Fibroblast of skin of right quadriceps (primary cell): ENCODE measurements at places on chromosomes 7 and 10.
A peak's percentile ranks its signal among the peaks of the same experiment; 100 is the strongest.

- no peak for DNase-seq
Observed at GRCh38 chr10:114649217-114649903, 8.7 kb downstream of the ABLIM1 start.

- no peak for DNase-seq
Observed at GRCh38 chr7:148791546-148791945, 92.5 kb downstream of the EZH2 start.

DNA sequence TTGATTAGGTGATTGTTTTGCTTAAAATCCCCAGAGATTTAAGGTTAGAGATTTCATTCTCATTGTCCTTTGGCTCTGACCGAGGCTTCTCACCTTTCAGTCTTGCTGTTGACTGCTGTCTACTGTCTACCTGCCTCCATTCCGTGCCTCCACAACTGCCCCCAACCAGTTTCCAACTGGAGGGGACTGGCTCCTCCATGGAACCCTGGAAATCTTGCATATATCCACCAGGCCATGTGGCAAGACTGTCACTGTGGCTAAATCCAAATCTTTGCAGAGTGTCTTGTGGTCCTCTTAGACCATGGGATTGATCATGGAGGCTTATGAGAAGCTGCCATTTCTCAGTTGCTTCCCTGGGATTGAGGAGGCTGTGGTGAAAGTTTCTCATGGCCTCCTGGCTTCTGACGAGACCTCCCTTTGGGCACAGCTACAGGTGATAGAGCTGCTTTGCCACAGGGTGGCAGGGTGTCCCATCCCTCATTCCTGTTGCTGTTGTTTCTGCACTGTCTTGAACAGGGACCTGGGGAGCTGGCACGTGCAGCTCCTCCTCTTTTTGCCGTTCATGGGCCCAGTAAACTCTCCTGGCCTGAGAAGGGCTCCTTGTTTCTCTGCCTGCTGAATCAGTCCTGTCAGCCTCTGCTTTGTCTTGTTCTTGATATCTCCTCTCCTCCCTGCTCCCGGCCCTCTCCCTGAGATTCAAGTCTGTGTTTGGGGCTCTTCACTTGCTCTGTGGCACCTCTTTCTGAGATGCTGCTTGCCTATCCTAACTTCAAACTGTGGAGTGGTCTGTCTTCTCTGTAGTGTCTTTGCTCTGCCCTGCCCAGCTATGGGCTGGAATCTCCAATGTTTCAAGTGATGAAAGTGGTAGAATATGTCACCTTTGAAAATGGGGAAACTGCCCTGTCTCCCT is 63.6 kb upstream of the IGFBP3 start:
- no peak for DNase-seq

DNA sequence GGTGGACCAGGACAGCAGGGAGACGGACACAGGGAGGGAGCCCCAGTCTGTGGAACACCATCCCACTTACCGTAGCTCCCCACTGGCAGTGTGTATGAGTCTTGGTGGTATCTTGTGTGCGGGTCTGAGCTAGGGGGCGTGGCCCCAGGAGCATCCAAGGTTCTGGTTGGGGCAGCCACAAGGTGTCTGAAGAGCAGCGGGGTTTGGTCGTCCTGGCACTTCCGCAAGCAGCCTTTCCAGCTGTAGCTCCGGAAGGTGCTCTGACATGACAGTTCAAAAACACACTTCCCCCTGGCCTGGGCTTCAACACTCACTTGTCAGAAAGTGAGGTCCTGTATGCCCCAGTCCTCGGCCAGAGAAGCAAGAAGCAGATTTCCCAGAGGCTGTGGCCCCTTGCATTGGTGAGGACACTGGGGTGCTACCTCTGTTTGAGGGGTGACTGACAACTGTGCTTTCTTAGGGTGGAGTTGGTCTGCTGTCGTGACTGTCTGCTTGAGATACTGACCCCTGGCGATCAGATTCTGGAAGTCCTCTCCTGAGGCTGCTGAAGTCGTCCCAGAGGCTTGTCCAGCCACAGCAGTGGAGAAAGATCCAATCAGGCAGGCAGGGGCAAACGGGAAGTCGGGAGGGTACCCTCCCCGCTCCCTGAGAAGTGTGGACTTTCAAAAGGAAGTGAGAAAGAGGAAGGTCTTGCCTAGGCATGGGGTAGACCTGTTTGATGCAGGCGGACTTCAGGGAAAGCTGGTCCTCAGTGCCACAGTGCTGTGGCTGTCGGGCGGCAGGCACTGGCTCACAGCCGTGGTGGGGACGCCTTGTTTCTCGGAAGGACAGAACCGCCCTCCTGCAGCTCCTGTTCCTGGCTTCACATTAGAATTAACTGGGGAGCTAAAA is 51.4 kb upstream of the PFKFB3 start:
- peak; percentile 40 for DNase-seq

GRCh38 chr7:153518201-153518984 is 533.8 kb upstream of the DPP6 start:
- DNase-seq: no peak

DNA sequence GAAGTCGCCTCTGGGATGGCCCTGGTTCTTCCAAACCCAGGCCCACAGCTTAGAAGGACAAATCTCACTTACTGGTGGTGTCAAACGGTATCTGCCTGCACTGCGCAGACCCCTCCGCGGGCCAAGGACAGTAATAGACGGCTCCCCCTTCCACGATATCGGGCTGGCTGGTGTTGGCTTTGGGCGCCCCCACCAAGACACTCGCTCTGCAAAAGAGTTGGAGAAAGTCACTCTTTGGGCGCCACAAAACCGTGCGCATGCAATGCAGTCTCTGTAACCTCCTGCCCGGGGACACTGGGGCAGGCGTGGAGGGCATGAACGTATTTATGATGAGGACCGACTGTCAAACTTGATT is 1.1 kb downstream of the ITGA8 start:
- DNase-seq: no peak

GRCh38 chr7:75055155-75055554 is 18.4 kb downstream of the RCC1L start:
- DNase-seq: no peak

DNA sequence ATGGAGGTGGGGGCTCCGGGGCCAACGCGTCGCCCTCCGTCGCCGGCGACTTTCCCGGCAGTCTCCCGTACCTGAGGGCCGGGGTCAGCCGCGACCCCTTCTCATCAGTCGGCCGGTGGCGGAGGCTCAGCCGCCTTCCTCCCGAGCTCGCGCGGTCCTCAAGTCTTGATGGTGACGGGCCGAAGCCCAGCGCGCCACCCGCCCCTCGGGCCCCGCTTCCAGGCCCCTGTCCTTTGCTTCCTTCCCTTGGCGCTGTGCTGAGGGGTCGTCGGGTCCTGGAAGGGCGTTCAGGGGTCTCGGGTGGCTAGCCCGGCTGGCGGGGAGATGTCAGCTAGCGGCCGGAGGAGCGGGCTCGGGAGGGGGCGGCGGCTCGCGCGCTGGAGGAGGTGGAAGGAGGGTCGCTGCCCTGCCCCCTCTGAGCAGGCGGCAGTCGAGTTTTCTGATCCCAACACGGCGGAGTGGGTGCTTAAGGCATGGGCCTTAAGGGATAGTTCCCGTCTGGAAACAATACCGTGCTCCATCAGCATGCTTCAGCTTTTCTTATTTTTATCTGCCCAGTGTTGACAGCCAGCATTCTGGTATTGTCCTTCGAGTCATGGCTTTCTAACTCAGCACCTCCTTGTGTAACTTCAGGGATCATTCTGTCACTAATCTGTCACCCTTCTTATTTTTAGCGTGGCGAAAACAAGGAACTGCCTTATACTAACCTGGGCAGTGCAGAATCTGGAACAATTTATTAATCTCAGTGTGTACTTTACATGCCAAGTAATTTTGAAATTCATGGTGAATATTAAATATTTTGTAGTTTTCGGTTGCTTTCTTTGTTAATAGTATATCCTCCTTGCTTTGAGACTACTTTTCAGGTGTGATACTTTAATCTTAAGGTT is 748 bp downstream of the PHTF2 start:
- DNase-seq: peak; percentile 30

GRCh38 chr7:2781636-2782035 is 62.5 kb downstream of the GNA12 start:
- no peak for DNase-seq

GRCh38 chr10:61068471-61068870 is 124.5 kb upstream of the RHOBTB1 start:
- DNase-seq: no peak

- DNase-seq: peak; percentile 99
Observed at GRCh38 chr10:44752451-44753441, 158.4 kb upstream of the TMEM72 start.

- DNase-seq: no peak
Observed at GRCh38 chr7:130114374-130114773, 44.0 kb downstream of the KLHDC10 start.

DNA sequence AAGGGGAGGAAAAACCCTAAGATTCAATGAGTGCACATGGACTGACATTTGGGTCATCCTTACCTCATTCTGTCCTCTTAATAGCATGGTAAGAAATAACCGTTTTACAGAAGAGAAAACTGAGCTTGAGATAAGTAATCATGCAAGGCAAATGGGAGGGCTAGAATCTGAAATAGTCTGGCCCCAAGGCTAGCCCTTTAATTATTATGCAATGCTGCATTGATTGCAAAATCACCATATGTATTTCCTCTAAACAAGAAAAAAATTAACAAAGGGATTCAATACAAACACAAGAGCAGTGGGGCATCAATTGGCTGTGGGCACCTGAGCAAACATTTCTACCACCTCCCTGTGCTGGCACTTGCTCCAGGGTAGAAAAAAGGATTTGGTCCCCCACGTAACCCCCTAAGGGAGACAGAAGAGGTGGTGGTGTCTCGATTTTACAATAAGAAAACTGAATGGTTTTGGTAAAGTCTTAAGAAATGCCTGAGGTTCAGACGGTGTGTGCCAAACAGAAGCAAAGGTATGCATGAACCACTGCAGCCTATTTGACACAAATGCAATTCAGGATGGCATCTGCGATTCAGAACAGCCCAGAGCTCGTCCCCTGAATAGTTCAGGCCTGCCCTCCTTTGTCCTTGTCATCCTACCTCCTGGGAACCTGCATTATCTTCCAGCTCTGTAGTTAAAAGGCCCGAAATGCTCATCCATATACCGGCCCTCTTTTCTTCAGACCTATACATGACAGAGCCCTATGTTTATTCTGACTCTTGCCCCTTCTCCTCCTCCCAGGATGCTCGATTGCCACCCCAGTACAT is 23.6 kb downstream of the PIP4K2A start:
- DNase-seq: no peak

DNA sequence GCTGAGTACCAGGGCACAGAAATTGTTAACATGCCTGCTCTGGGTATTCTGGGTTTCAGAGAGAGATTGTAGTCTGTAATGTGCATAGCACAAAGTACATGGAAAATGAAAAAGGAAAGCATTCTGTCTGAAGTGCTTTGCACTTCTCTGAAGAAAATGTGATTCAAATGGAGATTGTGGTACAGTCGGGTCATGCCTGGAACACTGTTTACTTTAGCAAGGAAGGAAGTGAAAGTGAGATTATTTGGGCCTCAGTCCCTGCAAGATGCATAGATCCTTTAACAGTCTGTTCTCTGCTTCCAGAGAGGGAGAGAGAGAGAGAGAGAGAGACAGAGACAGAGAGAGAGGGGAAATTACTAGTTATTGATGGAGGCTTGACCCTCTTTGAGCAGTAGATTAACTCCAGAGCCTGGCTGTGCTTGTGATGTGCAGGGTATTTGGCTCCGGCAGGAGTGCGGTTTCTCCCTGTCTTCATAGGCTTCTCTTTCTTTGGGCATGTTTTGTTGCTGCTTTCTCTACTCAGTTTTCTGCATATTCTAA is 5.4 kb downstream of the VWC2 start:
- no peak for DNase-seq

DNA sequence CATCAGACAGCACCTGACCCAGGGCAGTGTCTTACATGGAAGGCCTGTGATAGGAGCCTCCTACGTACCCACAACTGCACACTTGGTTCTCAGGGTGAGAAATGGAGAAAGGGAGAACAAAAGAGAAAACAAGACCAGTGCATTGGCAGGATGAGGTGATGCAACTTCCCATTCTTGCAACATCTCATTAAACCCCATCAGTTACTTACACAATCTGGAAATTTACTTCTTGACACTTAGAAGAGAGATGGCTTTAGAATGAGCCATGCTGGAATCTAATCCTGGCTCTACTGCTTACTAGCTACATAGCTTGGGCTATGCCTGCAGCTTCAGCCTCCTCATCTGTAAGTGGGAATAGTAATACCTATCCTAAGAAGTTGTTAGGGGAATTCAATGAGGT is 391.7 kb downstream of the KCNMA1 start:
- peak; percentile 84 for DNase-seq

GRCh38 chr7:3094701-3095445 is 51.2 kb upstream of the CARD11 start:
- DNase-seq: no peak

DNA sequence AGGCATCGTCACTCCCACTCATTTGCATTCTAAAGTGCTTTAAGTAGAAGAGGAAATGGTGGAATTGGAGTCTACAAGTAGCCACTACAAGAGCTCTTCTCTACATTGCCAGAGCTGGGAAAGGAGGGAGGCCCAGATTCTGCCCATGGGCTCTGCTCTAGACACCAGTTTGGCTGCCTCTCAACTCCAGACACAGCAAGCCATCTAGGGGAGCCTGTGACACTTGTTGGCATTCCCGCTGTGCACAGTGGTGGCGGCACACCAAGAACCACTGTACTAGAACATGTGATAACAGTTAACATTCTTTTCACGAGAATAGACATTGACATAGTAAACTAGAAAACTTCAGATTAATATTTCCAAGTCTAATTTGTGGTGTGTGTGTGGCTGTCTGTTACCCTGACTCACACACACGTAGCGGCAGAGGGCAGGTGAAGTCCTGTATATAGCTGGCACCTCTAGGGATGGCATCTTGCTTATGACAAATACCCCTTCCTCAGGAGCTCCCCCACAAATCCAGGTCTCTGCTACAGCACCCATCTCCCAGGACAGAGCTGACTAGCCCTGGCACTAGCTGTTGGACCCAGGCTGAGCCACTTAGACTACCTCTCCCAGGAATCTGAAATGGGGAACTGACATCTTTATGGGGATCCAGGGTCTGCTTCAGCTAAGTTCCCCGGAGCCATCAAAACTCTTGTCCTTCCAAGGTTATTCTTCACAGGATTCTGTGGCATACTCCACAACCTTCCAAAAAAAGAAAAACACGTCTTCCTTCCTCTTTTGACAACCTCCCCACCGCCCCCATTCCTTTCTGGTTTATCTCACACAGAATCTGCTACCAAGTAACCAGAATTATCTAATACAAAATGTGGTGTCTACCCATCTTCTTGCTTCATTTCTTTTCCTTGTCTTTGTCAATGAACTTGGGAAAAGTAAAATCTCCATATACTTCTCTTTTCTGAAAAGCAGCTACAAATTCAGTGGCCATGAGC is 54.7 kb upstream of the MRLN start:
- no peak for DNase-seq

DNA sequence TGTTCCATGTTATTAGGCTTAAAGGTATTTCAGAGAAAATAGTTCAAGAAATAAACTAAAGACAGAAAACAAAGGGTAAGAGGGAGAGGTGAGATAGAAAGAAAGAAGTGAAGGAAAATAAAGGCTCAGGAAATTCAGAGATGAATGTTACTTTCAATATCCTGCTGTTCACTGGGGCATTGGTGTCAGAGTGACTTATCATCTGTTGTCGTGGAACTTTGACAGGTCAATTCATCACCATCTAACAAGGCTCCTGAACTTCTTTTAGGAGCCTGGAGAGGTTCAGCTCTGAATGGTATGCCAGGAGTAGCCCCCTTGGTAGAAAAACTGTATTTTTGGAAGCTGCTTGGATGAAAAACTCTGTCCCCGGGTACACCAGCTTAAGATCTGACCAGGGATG is 100.1 kb downstream of the KLF6 start:
- DNase-seq: no peak

GRCh38 chr7:11714676-11715075 is 117.3 kb downstream of the THSD7A start:
- no peak for DNase-seq

GRCh38 chr10:51832652-51833383 is 133.4 kb upstream of the CSTF2T start:
- DNase-seq: peak; percentile 54

- no peak for DNase-seq
Observed at GRCh38 chr7:82373926-82374635, 69.5 kb downstream of the CACNA2D1 start.
